Activated naive CD4-positive, alpha-beta T cell (primary cell): ENCODE measurements at places on chromosomes 5 and 9.

DNA sequence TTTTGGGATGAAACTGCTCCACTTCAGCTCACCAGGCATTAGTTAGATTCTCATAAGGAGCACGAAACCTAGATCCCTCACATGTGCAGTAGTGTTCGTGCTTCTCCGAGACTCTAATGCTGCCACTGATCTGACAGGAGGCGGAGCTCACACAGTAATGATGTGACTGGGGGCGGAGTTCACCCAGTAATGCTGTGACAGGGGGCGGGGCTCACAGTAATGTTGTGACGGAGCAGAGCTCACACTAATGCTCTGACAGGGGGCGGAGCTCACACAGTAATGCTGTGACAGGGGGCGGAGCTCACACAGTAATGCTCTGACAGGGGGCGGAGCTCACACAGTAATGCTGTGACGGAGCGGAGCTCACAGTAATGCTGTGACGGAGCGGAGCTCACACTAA, 27.1 kb upstream of the LRRC14B start:
- no peak for DNase-seq

- DNase-seq = no peak
Observed at GRCh38 chr9:19269582-19269981, 39.1 kb downstream of the DENND4C start.

- no peak for DNase-seq
Observed at GRCh38 chr5:67106626-67107342, 89.8 kb downstream of the CD180 start.

DNA sequence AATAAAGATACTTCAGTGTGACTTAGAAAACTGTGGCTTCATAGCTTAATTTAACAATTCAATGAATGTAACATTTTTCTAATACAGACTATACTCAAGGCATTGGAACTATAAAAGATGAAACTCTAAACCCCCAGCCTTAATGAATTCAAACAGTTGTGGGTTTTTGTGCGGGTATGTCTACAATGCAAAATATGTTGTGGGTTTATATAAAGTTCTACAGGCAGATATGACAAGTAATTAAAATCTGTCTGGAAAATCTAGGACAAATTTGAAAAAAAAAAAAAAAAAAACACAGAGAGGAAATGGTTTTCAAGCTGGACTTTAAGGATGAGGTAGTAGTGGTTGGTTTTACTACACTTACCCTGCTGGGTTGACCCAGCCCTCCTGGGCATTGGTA, 467.5 kb upstream of the TLE4 start:
- DNase-seq = no peak

DNA sequence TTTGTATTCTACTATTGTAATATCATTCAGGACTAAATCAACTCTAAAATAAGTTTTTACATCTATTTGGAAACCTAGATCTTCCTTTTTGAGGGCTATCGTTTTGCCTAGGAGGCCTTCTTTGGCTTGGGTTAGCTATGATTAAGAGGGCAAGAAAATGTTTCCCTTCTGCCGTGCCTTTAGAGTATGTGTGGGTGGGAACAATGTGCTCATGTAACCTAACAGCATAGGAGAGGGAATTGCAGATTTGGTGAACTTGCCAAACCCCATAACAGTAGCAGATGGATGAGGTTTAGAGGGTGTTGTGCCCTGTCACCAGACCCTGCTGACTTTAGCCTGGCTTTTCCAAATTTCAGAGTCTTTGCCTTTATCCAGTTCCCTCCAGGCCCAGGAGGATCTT, 339.0 kb downstream of the ADGRV1 start:
- no peak for DNase-seq

- DNase-seq = no peak
Observed at GRCh38 chr5:76626738-76627137, 3.5 kb upstream of the F2RL2 start.

DNA sequence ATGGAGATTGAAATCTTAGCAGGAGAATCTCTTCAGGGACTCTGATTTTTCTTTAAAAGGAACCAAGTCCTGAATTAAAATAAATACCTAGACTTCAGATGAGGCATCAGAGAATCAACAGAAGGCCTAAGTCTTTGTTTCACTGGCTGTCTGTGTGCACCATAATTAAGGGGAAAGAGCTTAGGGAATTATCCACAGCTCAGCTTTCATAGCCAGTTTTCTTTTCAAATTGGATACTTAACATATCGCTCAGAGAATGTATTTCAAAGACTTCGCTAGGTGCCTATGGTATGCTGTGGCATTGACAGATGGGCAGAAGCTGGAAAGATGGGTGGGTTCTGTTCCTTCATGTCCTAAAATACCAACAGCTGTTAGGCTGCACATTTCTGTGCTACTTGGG, 325.8 kb downstream of the TMEM38B start:
- no peak for DNase-seq

- DNase-seq = no peak
Observed at GRCh38 chr9:123942542-123942941, 12.6 kb upstream of the DENND1A start.

DNA sequence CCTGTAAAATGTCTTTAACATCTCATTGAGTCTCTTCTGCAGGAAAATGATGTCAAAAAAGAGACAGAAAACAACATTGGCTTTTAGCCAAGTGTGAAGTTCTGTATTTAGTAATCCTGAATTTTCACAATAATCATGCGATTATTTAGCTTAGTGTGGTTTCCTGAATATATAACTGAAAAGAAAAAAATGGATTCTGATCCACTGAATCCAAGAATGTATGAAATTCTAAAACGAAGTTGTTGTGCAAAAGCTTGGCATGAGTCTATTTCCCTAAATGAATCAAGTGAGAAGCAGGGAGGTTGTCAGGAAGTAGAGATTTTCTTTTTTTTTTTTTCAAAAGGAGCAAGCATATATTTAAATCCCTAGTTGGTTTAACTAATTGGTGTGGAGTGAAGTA, 145.9 kb upstream of the CDH6 start:
- DNase-seq = no peak

DNA sequence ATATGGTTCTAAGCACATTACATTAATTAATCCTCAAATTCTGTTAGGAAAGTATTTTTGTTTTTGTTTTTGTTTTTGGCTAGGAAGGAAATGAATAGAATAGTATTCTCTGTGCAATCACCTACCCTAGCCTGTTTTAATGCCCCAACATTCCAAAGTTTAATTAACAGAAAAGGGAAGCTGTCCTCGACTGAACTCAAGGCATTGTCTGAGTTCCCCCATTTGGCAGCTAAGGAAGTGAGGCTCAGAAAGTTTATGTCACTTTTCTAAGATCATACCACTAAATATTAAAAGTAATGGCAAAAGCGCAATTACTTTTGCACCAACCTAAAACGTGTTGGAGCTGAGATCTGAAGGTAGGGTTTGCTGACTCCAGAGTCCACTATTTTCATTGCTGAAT, 59.8 kb downstream of the FGF1 start:
- DNase-seq = no peak

GRCh38 chr9:33884856-33885701, 68.1 kb downstream of the UBE2R2 start:
- no peak for DNase-seq

DNA sequence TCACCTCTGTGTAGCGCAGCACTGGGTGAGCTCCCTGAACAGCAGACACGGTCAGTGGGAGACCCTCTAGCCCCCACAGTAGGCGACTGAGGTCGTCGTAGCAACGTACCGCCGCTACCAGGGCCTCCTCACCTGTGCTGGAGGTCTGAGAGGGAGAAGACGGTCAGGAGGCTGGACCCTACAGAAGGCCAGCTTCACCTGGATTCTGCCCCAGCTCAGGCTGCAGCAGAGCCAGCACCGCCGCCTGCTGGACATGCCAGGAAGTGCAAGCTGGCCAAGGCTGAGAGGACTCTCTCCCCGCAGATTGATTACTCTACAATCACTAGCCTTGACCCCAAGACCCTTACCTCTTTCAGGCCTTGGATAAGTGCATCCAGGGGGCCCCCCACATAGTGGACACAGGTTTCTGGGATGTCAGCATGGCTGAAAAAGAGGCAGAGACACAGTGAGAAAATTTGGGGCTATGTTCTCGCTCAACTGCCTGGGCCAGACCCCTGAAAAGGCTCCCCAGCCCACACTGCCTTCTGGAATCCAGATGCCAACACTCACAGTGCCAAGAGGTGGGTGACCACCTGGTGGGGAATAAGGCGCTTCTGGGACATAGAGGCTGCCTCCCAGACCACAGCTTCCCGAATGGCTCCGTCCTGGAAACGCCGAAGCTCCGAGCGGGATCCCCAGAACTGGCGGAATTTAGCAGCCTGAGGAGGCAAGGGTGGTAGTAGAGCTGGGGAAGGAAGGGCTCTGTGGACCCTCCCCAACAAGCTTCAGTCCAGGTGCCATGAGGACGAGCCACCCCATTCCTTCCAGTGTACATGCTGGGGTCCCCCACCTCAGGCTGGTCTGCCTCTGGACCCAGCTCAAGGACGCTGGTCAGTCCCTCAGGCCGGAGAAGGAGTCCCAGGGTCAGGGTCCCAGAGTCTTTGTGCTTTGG, 6.9 kb downstream of the NOL6 start:
- peak; percentile 32 for DNase-seq

DNA sequence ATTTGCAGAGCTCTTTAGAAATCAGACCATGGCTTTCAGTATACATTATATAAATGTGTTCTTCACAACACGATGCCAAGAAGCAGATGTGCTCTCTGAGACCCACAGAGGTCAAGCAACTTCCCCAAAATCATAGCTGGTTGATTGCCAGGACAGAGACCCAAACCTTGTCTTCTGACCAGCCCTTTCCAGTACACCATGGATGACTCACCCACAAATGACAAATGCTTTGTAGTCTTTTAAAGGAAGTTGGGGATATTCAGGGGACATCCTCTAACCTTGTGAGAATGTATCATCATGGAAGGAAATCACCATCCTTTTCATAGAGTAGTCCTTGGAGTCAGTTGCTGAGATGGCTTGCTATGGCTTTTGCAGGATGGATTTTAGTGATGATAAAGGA, 30.1 kb downstream of the ZNF462 start:
- DNase-seq = no peak

DNA sequence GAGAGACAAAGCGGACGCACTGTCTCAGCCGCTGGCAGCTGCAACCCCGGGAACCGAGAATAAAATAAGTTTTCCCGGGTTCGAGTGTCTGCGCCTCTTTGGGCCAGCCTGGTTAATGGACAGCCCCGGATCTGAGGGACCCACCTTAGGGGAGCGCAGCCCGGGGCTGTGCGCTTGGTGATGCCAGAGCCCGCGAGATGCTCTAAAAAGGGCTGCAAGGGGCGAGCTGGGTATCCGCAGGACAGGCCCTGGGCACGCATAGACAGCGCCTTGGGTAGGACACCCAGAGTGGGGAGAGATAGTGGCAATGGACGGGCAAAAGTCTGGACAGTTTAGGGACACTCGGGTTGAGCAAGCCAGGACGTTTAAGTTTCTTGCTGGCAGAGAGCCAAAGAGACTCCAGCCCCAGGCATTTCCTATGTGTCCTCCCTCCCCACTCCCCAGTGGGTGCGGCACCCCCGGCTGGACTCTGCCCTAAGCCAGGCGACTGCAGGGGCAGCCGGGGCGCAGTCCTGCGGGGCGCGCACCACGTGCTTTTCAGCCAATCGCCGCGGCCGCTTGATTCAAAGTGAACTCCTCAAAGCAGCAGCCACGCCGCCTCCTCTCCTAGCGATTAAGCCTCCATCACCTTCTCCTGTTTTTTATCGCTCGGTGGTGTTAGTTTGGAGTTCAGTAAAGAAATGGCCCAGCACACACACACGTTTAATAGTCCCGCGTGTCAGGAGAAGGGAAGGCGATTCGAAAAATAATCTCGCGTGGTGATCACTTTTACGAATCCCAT, 616 bp upstream of the ENC1 start:
- DNase-seq = no peak

- peak; percentile 57 for DNase-seq
Observed at GRCh38 chr5:175718401-175719108, 60.7 kb downstream of the HRH2 start.

DNA sequence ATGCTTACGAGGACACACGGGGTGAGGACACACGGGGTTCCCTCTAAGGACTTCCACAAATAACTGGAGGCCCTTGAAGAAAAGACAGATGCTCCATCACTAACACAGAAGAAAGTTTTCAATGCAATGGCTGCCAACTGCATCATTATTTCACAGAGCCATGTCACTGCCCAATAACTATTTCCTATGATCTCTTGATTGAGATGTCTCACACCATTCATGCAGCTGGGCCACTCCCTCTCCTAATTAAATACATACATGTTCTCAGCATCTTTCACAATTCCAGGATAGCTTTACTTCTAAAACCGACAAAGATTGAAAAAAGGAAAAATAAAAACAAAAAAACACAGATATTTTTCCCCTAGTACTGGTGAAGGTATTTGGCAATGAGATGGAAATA, 650.8 kb downstream of the SEMA5A start:
- no peak for DNase-seq

DNA sequence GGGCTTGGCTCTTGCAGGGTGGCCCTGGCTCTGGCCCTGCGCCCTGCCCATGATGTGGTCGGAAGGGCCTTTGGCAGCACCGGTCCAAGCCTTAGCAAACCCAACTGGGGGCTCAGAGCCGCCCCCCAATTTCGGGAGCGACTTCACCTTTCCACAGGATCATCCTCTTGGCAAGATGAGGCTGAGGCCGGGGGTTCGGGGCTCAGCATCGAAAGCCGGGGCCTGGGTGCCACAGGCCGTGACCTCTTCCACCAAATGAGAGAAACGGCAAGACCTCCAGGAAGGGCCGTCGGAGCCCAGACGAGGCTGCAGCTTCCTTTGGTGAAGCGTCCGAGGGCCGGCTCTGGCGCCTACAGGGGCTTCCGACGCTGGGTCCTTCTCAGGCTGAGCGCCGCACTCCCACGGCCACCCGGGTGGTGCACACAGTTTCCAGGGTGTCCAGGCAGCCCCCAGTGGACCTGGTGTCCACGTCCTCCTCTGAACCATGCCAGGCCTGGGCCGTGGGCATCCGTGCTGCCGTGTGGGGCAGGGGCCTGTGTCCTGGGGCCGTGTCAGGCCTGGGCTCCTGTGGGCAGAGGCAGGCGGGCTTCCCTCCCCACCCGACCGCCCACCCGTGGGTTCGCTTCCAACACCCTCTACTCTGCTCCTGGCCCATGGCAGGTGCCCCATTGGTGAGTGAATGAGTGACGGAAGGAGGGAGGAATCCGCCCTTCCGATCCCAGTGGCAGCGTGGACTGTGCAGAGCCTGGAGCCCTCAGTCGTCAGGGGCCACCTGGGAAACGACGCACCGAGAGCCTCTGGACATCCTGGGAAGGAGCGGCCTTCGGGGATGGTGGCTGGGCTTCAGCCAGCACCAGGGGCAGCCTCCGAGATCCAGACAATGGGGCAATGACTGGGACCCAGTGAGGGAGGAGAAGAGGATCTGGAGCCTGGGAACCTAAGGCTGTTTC, 5.2 kb upstream of the AGPAT2 start:
- no peak for DNase-seq

DNA sequence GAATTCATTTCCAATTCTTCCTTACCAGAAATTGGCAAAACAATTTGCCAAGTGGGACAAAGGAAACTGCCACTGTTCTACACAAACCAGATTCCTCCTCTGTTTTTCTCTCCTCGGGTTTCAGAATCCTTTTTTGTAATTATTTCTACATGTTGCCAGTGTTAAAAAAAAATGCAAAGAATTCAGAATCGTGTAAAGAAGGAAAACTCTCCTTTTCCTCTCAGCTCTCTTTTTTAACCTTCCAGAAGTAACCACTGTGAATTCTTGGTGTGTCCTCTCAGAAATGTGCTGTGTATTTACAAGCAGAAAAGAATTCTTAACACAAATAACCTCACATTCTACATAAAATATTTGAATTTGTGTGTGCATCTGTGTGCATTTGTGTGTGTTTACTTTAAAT, 224.6 kb downstream of the DRD1 start:
- no peak for DNase-seq
